ENCODE measurements at places on chromosomes 5 and 9. TPM values are rescaled to one million over a fixed set of nuclear protein-coding genes. Genes with fewer than 3 reads are reported as not detected.
A peak's percentile ranks its signal among the peaks of the same experiment; 100 is the strongest.

DNA sequence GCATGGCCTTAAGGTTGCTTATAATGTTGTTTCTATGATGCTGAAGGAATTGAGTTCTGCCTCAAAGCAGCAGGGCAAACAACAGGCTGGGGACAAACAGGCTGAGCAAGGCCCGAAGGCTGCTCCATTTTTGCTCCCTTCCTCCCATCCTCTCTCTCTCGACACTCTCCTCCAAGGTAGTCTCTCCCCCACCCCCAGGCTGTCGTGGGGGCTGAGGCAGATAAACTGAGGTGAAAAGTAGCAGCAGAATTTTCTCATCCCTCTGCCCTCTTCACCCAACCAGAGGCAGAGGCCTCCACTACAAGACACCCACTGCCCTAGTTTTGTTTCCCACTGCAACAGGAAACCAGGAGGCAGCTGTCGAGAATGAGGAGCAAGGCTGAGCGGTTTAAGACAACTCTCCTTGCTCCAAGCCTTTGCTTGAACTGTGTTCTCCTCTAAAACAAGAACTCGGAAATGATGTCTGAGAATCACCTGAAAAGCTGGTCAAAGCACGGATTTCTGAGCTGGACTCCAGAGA is 13.5 kb upstream of the GNA14 start:
- no peak for DNase-seq

SLC46A2 gene
- not detected for total RNA-seq

- no peak for DNase-seq
These were observed 127.3 kb upstream of the ELL2 start for GRCh38 chr5:96088706-96089498.

MYORG gene
- 14.9 TPM for total RNA-seq

- no peak for DNase-seq
These were observed 16.9 kb upstream of the ADRA1B start for GRCh38 chr5:159899067-159900049.

DNA sequence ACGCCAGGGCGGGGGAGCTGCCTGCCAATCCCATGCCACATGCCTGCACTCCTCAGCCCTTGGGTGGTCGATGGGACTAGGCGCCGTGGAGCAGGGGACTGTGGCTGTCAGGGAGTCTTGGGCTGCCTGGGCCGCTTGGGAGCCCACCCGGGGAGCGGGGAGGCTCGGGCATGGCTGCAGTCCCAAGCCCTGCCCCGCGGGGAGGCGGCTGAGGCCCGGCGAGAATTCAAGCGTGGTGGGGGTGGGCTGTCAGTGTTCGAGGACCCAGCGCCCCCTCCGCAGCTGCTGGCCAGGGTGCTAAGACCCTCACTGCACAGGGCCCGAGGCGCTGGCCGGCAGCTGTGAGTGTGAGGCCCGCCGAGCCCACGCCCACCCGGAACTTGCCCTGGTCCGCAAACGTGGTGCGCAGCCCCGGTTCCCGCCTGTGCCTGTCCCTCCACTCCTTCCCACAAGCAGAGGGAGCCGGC is 83.2 kb upstream of the DMRTA1 start:
- DNase-seq = no peak

- no peak for DNase-seq
These were observed 2.5 kb downstream of the DIPK1B start for GRCh38 chr9:136714893-136715274.

- DNase-seq = no peak
These were observed 43.7 kb upstream of the RFX3 start for GRCh38 chr9:3569529-3569928.

DNA sequence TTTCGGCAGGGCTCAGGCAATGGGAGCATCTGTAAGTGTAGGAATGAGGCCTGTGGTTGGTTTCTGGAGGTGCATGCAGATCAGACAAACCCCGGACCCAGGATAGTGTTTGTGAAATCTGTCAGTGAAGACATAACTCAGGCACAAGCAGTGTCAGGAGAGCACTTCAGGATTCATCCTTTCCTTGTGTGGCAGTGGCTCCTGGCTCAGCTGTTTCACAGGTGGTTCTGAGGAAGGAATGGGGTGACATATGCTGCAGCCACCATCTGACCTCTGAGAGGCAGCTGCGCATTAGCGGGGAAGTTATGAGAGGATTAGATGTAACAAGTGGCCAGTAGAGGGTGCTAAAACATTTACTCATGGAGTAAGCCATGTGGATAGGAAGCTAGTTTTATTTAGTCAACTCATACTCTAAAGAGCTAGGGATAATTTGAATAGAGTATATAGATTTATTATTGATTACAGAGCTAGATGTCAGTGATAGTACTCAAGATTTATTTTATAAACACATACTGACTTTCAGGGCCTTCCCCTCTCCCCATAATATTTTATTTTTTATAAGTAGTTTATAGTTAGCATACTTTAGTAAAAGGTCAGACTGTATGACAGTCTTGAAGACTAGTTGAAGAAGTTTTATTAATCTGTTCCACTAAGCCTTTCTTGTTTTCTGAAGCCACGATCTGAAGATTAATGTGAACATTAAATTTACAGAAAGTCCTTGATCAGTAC is 28.4 kb downstream of the NNT start:
- peak; percentile 59 for DNase-seq

GRCh38 chr5:62477801-62478200 is 65.2 kb downstream of the IPO11 start:
- no peak for DNase-seq

GRCh38 chr5:3075309-3075708 is 323.8 kb upstream of the IRX2 start:
- no peak for DNase-seq

GRCh38 chr9:108167136-108167900 is 677.7 kb upstream of the KLF4 start:
- DNase-seq = no peak

ECM2 gene
- total RNA-seq = 3.8 TPM

SPINK5 gene
- total RNA-seq = 0.60 TPM

GRCh38 chr9:126471084-126471624 is 142.6 kb upstream of the LMX1B start:
- DNase-seq = peak; percentile 87

DNA sequence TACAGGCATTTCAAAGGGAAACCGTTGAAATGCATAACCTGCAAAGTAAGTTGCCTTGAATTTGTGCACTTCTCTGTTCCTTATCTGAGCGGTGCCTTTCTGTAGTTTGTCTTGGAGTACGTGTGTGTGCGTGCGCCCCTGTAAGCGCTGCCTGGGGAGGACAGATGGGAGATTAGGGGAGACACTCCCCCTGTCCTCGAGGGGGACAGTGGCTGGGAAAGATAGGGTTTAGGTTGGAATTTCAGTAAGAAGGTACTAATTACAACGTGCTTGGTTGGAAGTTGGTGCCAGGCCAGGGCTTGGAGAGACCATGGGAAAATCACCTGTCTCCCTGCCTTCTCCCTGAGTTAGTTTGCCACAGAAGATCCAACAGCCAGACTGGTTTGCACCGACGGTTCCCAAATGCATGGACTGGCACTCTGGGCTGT is 73.2 kb downstream of the PIK3R1 start:
- DNase-seq = peak; percentile 33

GRCh38 chr5:145903867-145904266 is 31.1 kb upstream of the GRXCR2 start:
- DNase-seq = no peak

Measured in adrenal gland (tissue), 19 donors.